ENCODE measurements at places on chromosomes 13 and 19. TPM values are rescaled to one million over a fixed set of nuclear protein-coding genes. Genes with fewer than 3 reads are reported as not detected.

- DNase-seq: no peak
Measured at GRCh38 chr19:39631178-39631577, 24.5 kb upstream of the LGALS16 start.

CPB2 gene
- 0.05 TPM for total RNA-seq

DNA sequence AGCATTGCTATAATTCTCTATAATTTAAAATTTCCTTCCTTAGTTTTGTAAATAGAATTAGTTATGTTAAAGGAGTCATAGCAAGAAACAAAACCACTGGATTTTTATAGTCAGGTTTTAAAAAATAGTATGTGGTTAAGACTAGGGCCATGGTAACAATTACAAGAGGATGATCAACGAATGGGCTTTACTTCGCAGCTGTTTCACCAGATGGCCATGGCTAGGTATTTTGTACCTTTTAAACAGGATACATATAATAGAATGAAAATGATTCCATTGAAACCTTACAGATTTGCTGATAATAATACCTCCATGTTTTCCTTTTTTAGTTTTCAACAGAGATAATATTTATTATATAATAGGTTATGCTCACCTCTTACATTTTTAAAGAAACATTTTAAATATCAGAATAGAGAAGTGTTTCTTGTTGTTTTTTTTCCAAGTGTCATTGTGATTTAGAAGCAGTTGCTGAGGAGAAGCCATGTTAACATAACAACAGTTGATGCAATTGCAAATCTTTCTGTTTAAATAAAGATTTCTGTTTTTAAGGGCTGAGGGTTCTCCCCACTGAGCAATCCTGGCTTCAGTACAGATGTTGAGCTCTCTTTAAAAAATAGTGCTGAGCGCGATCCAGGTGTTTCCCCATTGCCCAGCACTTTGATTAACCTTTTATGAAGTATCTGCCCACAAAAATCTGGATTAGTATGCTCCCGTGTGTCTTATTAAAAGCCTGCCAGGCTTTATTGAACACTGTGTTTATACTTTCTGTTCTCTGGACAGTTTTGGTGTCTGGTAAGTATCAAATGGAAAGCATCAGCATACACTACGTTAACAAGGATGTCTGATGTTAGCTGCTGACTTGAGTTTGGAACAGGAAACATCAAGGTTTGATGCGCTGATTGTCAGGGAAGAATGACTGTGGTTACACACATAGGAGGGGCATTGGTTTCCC lies 205.3 kb downstream of the HS6ST3 start:
- DNase-seq: no peak

GRCh38 chr13:57813651-57814050 lies 182.1 kb downstream of the PCDH17 start:
- no peak for DNase-seq

GRCh38 chr13:42656161-42656560 lies 82.2 kb downstream of the TNFSF11 start:
- DNase-seq: no peak

GRCh38 chr13:29511980-29512379 lies 83.5 kb downstream of the SLC7A1 start:
- no peak for DNase-seq

DNA sequence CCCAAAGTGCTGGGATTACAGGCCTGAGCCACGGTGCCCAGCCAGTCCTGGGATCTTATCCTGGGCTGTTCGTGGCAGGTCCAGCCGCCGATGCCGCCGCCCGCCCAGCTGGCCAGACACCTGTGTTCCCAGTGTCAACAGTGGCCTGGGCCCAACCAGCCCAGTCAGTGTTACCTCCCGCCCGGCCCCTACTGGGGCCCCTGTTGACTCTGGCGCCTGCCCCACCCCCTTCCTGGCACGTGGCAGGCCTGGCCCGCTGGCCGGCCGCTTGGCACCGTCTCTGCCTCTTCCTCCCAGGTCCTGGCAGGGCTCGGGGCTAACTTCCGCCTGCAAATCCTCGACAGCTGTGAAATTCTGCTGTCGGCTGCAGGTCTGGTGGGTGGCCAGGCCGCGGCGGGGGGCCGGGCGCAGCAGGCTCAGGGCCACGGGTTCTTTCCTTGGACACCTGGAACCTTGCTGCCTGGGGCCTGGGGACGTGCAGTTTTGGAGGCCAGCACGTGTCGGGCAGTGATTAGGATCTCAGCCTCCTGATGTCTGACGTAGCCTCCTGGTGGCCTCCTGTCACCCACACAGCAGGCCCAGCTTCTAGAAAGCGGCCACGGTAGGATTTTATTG lies 9.1 kb downstream of the ARID3A start:
- DNase-seq: no peak

- DNase-seq: no peak
Measured at GRCh38 chr19:46378268-46378667, 31.4 kb downstream of the PPP5C start.

ERICH6B gene
- not detected for total RNA-seq

- peak; percentile 47 for DNase-seq
Measured at GRCh38 chr19:49591731-49592485, 926 bp downstream of the PRR12 start.

EDNRB gene
- 3.1 TPM for total RNA-seq

ZNF470 gene
- 2.2 TPM for total RNA-seq

DNA sequence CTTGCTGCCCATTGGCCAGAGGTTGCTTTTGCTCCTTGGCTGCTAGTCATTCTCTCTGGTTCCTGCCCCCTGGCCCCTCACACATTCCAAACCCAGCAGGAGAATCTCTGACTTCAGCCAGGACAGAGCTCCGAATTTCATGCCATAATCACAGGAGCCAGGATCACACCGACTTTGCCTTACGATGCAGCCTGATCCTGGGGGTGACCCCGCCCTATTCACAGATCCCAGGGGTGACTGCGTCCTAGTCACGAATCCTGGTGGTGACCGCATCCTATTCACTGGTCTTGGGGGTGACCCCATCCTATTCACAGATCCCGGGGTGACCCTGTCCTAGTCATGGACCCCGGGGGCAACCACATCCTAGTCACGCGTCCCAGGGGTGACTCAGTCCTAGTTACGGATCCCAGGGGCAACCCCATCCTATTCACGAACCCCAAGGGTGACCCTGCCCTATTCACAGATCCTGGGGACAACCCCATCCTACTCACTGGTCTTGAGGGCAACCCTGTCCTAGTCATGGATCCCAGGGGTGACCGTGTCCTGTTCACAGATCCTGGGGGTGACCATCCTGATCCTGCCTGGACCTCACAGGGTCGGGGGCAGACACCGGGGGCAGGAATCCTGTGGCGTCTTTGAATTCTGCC lies 7.4 kb upstream of the TEX29 start:
- no peak for DNase-seq

DNA sequence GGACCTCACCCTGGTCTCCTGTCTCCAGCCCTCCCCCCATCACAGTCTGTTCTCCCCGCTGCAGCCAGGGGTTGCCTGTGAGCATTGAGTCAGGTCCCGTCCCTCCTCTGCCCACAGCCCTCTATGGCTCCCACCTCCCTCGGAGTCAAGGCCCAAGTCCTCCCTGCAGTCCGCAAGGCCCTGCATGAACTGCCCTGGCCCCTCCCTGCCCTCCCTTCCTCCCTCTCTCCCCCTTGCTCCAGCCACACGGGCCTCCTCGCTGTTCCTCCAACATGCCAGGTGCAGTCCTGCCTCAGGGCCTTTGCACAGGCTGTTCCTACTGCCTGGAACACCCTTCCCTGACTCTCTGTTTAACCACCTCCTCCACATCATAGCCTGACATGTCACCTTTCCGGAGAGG lies 2.8 kb downstream of the TINCR start:
- no peak for DNase-seq

RAB8A gene
- total RNA-seq: 35.3 TPM

CYP4F2 gene
- 0.09 TPM for total RNA-seq
